ENCODE measurements at places on chromosomes 7 and 10.

DNA sequence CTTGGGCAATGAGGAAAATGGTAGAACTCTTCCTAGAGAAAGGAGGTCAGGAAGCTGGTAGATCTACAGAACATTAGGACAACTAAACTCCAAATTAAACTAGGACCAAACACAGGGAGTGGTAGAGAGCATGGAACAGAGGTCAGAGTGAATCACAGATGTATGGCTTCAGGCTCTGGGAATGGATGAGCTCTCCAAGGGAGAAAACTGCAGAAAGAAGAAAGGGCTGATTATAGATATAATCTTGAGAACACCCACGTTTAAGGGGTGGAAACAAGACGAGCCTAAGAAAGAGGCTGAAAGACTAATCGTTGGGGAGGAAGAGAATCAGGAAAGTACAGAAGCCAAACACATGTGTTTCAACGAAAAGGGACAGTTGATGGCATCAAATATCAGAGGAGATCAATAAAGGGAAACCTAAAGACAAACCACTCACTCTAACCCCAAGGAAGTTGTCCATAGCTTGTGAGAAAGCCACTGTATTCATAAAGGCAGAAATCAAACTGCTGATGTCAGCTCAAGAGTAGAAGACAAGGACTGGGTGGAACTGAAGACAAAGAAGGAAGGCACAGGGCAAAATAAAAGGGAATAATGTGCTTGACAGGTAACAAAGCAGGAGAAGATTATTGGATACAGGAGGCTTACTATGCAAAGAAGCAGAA lies 41.4 kb downstream of the NUDCD3 start:
- DNase-seq: no peak

DNA sequence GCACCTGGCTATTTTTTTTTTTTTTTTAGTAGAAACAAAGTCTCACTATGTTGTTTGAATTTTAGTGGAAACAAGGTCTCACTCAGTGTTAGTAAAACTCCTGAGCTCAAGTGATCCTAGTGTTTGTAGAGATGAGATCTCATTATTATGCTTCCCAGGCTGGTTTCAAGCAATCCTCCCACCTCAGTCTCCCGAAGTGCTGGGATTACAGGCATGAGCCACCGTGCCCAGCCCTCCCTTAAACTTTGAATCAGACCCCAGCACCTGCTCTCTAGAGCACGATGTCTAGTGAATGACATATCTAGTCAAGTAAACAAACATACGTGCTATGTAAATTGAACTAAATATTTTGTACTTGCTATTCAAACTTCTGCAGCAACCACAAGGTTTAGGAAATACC lies 105.6 kb upstream of the MYO3A start:
- no peak for DNase-seq

DNA sequence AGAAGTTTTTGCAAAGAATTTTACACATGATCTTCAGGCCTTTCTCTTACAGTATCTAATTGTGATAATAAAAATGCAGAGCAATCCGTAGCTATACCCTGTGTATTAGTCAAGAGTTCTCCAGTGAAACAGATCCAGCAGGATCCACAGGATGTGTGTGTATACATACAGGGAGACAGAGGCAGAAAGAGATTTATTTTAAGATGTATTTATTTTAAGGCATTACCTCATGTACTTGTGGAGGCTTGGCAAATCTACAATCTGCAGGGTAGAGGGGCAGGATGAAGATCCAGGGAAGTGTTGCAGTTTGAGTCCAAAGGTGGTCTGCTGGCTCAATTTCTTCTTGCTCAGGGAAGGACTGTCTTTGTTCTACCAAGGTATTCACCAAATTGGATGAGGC lies 41.7 kb downstream of the ARHGAP12 start:
- DNase-seq: no peak

DNA sequence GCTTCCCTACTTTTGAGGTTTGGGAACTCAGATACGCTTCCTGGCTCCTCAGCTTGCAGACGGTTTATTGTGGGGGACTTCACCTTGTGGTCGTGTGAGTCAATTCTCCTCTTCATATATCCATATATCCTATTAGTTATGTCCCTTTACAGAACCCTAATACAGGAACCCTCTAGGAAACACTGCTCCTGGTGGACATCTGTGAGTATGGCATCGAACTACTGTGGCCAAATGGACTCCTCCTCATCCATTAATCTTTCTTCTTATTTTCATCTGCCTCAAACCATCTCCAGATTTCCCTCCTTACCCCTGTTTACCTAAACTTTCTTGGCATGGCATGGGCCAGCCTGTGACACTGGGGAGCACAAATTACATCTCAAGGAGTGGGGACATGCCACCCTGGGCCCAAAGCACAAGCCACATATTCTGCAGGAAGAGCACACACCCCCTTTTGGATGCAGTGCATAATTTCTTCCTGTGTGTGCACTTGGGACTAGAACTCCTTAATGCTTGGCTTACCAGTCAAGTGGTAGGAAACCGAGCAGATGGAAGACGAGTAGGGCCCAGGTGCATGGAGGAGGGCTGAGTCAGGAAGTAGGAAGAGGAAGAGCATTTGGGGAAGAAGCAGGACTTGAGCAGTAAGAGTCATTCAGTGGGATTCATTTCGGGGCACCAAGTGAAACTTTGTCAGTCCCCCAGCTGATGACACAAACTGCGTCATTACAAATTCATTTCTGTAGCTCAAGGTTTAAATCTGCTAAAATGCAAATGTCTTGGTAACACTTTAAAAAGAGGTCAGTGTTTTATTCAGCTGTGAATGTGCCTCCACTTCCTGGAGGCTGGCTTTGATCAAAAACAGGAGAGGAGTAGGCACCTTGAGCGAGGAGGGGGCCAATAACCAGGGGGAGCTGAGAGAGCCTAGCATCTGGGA lies 80.8 kb upstream of the PLXNA4 start:
- DNase-seq: no peak

DNA sequence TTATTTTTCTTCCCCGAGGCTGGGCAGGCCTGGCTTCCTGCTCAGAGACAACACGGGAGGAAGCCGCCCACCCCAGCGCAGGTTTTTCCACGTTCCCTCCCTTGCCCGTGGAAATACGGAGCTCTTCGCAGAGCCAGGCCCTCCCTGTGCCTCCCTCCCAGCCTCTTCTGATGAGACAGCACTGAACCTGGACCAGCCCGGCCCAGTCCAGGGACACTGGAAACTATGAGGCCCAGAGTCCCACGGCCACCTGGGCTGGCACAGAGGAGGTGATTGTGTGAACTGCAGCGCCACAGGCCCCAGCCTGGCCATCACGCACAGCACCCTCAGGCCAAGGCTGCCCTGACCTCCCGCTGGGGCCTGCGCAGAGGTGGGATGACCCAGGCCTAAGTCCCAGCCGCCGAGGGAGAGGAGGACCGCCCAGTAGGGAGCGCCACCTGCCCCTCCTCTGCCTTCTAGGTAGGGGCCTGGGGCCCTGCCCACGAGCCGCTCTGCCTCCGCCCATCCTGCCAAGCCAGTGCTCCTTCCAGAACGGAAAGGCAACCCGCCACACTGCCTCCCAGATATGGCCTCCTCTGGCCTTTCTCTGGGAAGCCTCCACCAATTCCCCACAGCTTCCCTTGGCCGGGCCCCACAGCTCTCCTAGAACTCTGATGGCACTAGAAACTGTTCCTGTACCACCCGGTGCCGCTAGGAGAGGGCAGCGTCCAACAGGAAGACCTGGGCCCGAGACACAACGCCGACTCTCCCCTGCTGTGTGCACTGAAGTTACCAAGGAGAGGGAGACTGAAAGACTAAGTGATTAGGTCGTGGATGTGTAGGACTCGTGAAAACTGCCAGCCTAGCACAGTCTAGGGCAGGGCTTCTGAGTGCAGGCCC lies 57.2 kb downstream of the PROSER2 start:
- no peak for DNase-seq

DNA sequence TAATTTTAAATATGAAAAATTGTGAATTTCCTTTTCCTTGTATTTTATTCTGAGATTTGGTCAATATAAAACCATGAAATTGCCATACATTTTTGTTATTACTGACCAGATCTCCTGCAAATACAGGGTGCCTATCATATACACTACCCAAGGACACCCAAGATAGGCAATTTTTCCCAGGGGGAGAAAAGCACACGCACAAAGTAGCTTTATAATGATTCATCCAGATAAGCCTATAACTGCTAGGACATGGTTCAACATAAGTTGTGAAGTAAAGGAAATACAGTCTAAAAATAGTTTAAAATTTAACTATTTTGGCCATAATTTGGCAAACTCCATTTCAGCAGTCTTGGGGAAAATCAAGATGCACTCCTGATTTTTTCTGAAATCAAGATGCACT lies 4.8 kb downstream of the RUFY2 start:
- DNase-seq: no peak

GRCh38 chr7:102107474-102108104 lies 179.1 kb upstream of the SH2B2 start:
- DNase-seq: no peak

GRCh38 chr7:107609811-107610261 lies 29.8 kb downstream of the BCAP29 start:
- no peak for DNase-seq

DNA sequence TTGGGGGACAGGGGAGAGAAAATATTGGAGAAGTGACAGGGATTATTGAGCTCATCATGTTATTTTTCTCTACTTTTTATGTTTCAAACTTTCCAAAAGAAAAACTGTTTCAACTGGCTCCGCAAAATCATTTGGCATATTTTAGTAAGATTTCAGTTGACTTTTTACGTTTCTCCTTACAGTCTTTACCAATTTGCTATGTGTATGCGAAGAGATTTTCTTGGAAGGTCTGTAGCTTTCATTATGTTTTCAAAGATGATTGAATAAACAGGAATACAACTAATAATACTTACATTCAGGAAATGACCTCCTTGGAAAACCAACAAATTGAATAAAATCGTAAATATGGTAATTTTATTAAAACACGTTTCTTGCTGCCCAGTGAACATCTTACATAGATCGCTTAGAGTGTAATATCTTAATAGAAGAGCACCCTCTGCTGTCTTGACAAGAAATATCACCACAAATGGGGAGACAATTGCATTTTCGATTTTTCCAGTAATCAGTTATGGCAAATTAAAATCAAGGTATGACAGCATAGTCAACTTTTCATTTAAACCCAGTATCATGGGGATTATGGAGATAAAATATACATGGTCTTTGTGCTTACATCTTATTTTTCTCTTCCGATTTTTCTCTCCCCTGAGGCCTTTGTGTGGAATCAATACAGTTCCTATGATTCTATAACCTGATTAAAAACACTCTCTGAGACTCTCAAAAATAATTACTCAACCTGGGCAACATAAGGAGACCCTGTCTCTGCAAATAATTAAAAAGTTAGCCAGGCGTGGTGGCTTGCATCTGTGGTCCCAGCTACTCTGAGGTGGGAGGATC lies 43.1 kb downstream of the MBL2 start:
- no peak for DNase-seq

DNA sequence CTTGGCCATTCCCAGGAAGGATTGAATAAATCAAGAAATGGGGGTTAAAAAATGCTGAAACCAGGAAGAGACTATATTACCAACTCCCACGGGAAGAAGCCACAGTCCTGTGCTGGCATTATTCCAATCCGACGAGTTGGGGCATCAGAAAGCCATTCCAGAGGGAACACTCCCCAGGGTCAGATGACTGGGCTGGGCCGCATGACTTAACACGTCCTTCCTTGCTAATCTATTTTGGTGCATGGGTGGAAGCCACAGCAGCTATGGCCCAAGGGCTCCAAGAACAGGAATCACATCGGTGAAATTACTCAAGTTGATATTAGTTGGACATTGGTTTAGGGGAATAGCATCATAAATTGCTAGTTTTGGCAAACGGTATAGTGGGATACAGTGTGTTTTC lies 592.9 kb upstream of the NRP1 start:
- no peak for DNase-seq

GRCh38 chr10:50896721-50897120 lies 11.3 kb upstream of the A1CF start:
- DNase-seq: no peak

GRCh38 chr7:40643664-40644063 lies 508.9 kb downstream of the SUGCT start:
- DNase-seq: no peak

DNA sequence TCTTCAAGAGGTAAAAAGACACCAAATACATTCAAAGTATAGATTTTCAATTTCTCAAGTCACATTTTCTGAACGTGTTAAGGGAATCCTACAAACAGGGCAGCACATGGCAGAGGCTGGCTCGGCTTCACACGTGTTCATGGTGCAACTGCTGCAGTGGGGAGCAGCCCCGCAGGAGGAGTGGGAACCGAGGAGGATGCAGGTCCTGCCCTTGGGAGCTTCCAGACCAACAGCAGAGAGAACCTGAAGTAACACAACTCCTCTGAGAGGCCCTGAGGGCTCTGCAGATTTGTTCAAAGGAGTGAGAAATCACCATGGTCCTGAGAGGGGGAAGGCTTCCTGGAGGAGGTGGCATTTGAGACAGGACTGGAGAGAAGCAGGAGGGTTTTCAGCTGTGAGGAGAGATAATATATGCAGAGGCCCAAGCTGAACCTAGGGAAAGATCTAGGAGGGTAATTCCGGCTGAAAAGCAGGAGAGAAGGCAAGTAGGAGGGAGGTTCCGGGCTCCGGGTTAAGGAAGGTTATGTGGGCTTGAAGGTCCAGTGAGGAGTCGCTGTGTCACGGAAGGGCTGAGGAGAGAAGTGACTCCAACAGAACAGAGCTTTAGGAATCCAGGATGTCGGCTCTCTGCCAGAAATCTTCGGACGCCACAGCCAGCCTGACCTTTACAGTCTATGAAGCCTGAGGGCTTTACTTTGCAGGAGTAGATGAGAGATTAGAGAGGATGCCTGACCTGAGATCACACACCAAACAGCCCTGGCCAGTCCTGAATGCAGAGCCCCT lies 77.5 kb downstream of the GPR26 start:
- DNase-seq: no peak

GRCh38 chr7:25586513-25586912 lies 358.2 kb upstream of the NPVF start:
- DNase-seq: no peak

DNA sequence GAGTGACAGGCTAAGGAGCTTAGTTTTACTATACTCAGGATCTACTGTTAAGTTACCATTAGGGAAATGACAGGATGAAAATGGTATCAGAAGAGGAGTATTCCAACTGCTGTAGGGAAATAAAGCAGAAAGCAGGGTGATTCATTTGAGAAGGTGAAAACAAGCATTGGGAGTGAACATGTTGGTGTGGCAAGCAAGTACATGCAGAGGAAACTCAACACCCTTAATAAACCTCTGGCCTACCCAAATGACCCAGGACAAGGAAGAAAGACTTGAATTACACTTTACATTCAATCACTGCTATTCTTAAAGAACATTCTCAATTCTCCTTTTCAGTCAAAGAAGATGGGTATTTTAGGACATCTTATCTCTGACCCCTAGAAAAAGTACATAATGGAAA lies 28.7 kb downstream of the ERLIN1 start:
- DNase-seq: no peak

DNA sequence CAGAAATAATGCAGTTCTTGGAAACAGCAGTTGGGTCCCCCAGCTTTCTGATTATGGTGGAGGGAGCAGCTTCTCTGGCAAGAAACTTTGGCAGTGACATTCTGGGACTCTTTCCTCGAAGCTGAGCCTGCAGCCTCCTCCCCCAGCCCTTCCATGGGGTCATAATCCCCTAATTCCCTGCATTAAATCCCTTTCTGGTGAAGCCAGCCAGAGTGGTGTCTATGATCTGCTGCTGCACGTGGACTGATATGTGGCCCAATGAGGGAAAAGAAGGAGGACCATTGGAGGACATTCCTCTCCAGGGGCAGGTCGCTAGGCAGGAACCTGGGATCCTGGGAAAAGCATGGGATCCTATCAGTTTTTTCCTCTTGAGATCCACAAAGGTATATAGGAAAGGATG lies 470.5 kb downstream of the RPS24 start:
- no peak for DNase-seq

- no peak for DNase-seq
Measured at GRCh38 chr7:66500087-66500486, 128.6 kb upstream of the KCTD7 start.

Data from esophagus squamous epithelium (tissue), 5 donors.